OCI-M1 (cell line): ENCODE measurements at places on chromosomes 13 and 19.

DNA sequence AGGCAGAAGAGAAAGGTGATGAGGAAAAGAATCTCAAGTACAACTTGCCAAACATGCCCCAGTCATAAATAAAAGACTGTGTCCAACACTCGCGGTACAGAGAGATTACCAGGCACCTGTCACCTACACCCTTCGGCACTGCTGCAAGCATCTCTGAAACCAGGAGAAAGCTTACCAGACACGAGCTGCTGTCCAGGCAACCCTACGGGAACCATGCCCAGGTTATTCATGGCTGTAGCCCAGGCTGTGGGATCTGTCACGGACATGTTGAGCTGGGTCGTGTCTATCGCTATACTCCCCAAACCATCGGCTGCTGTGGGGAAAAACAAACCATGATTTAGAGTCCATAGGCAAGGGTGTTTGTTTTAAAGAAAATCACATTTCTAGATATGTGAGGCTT lies 375.0 kb downstream of the ENOX1 start:
- DNase-seq = no peak

GRCh38 chr13:25171517-25172302 lies at the start of gene AMER2:
AMER2 (minus strand) TSS chr13:25172288; CDS start chr13:25171619, 669 bp downstream.
- DNase-seq = no peak

GRCh38 chr19:19022380-19022961 lies 10.8 kb downstream of the SUGP2 start:
- DNase-seq = no peak

GRCh38 chr13:44346534-44346933 lies 27.1 kb upstream of the SERP2 start:
- no peak for DNase-seq

DNA sequence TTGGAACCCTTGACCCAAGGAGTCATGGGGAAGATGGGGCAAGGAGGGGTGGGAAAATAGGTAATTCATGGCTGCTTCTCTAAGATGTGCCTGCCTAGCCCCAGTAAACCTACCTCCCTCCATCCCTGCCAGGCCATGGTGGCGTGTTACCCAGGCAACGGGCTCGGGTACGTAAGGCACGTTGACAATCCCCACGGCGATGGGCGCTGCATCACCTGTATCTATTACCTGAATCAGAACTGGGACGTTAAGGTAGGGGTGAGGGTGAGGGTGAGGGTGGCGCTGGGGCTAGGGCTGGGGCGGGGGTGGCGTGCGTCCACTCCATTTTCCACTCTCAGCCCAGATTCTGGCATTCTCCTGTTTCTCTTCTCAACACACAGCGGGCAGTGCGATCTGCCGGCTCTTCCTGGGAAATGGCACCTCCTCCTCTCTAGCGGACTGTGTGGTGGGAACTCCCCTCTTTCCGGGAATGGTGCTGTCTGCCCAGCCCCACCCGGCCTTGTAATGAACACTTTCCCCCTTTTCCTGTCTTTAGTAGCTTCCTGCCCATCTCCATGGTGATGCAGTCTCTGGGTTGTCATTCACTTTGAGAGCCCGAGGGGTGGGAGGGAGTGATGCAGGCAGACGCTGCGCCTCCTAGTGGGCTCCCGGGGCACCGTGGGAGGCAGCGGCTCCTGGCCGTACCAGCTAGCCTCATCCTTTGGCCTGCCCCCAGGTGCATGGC lies 7.6 kb downstream of the EGLN2 start:
- peak; percentile 53 for DNase-seq

- DNase-seq = no peak
Measured at GRCh38 chr13:34308725-34309124, 490.8 kb downstream of the RFC3 start.

GRCh38 chr13:95480791-95481780 lies 71.4 kb upstream of the CLDN10 start:
- DNase-seq = peak; percentile 53

GRCh38 chr13:43835701-43836100 lies 43.8 kb downstream of the CCDC122 start:
- DNase-seq = peak; percentile 74

DNA sequence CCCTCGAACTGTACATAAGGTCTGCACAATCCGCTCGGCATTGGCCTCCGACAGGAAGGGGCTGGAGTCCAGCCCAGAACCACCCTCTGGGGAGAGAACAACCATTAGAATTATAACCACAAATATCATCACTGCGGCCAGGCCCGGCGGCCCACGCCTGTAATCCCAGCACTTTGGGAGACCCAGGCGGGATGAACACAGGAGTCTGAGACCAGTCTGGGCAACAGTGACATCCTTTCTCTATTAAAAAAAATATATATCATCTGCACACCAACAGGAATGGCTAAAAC lies 11.4 kb downstream of the COQ8B start:
- DNase-seq = no peak

- DNase-seq = peak; percentile 41
Measured at GRCh38 chr13:51781246-51782022, 22.5 kb downstream of the DHRS12 start.

GRCh38 chr19:51002542-51003311 lies 1.3 kb upstream of the KLK8 start:
- peak; percentile 29 for DNase-seq

GRCh38 chr19:19540715-19541515 lies 2.9 kb downstream of the CILP2 start:
- DNase-seq = peak; percentile 81

GRCh38 chr19:5805462-5806132 lies 730 bp downstream of the NRTN start:
- peak; percentile 63 for DNase-seq

GRCh38 chr13:85419611-85420010 lies 379.6 kb downstream of the SLITRK6 start:
- no peak for DNase-seq

- DNase-seq = no peak
Measured at GRCh38 chr13:112880976-112881540, 88.0 kb upstream of the MCF2L start.

DNA sequence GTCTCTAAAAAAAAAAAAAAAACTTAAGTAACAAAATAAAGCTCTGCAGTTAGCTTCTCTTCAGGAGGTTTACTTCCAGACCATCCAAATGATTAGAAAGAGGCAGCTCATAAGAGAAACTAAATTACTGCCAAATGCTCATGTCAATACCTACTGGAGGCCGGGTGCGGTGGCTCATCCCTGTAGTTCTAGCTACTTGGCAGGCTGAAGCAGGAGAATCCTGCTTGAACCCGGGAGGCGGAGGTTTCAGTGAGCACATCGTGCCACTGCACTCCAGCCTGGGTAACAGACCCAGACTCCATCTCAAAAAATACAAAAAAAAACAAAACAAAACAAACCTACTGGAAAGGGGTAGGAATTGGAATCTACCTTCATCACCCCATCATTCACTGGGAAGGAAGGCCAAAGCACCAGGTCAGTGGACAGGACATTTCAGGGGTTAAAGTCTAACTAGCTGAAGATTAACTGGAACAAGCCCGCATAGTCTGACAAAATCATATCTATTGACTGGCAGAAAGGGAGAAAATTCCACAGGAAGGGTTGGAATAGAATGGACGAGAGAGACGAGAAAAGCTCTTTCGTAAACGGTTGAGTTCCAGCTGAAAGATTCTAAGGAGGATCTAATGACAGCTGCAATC lies 1.3 kb downstream of the ZFP14 start:
- DNase-seq = no peak

- DNase-seq = no peak
Measured at GRCh38 chr19:6246174-6247006, 33.4 kb downstream of the MLLT1 start.

DNA sequence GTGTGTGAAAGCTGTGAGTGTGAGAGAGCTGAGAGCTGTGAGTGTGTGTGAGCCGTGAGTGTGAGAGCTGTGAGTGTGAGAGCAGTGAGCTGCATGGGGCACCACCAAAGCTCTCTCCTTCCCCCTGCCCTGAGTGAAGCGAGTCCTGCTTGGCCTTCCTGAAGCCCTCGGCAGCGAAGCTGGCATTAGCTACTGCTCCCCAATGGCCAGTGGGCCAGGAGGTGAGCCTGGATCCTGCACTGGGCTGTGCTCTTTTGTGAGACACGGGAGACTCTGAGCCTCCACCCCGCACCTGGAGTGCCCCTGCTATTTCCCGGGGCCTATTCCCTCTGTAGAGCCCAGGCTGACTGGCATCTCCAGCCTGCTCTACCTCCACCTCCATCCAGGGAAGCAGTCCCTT lies 51.5 kb downstream of the HSPH1 start:
- DNase-seq = no peak

GRCh38 chr13:100476963-100477362 lies 111.6 kb downstream of the GGACT start:
- DNase-seq = no peak

- DNase-seq = no peak
Measured at GRCh38 chr13:36131222-36131930, at the start of gene DCLK1. DCLK1 (minus strand) TSS chr13:36131382.

DNA sequence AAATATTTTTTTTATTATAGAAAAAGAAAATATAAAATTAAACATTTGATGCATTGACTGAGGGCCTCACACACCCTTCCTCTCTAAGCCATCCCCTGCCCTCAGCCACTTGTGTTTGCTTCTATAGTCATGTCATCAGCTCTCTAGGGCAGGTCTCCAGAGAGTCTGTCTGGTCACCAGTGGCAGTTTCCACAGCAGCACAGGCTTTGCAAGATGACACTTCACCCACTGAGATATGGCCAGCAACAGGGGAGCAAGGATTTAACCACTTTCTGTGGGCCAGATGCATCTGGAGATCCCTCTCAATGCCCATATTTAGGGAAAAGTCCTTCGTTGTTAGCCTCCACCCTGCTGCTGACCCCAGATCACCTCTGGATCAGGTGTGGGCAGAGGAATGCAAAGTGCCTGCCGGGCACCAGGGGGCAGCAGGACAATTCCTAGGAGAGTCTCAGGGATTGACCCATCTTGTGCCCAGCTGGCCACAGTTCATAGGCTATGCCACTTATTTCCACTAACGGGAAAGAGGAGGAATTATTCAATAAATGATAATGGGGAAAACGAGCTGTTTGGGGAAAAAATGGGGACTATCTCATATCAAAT lies 4.8 kb downstream of the ABCC4 start:
- DNase-seq = peak; percentile 67

DNA sequence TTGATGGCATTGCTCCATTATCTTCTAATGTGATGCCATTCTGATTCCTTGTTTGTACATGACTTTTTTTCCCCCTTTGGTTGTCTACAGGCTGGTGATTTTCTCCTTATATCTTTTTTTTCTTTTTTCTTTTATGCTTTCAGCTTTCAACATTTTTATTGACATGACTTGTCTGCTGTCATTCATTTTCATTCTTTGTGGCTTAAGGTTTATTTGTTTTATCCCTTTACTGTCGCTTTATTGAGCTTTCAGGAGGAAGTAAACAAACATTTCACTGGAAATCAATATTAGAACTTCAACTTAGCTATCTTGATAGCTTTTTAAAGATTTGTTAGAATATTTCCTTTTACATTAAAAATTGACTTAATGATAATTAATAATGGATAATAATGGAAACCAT lies 9.7 kb downstream of the ITM2B start:
- DNase-seq = no peak

GRCh38 chr19:18682807-18683108 lies 722 bp upstream of the CRTC1 start:
- peak; percentile 65 for DNase-seq
